Activated CD4-positive, alpha-beta T cell treated with anti-CD3 and anti-CD28 coated beads, Interleukin-2, amount 10 ng/mL, durations not matched to agents 24 days and 14 days (primary cell): ENCODE measurements at places on chromosomes 7 and 10. TPM values are rescaled to one million over a fixed set of nuclear protein-coding genes. Genes with fewer than 3 reads are reported as not detected.

Gene KCNIP2
- total RNA-seq, result 2.3 and 3.5 TPM in 2 replicates

Gene CCM2
- total RNA-seq, result 59.2 and 63.1 TPM in 2 replicates

Gene C1QL3
- total RNA-seq, result 0.21 TPM in 1 of 2 replicates, not detected in the other

Gene OSBPL3
- 93.7 and 93.8 TPM in 2 replicates for total RNA-seq

Gene TAS2R41
- not detected in 2 replicates for total RNA-seq

Gene ARMC3
- total RNA-seq, result not detected in 2 replicates

Gene ATP6V1F
- total RNA-seq, result 127 and 132 TPM in 2 replicates

Gene PRLHR
- total RNA-seq, result not detected in 2 replicates

GRCh38 chr7:47544416-47544815 lies 37.5 kb downstream of the TNS3 start:
- no peak for DNase-seq

GRCh38 chr10:72276013-72276387 lies 2.3 kb downstream of the DDIT4 start:
- DNase-seq, result peak; percentile 72

- no peak for DNase-seq
Measured at GRCh38 chr7:13604178-13604577, 385.3 kb downstream of the ETV1 start.

DNA sequence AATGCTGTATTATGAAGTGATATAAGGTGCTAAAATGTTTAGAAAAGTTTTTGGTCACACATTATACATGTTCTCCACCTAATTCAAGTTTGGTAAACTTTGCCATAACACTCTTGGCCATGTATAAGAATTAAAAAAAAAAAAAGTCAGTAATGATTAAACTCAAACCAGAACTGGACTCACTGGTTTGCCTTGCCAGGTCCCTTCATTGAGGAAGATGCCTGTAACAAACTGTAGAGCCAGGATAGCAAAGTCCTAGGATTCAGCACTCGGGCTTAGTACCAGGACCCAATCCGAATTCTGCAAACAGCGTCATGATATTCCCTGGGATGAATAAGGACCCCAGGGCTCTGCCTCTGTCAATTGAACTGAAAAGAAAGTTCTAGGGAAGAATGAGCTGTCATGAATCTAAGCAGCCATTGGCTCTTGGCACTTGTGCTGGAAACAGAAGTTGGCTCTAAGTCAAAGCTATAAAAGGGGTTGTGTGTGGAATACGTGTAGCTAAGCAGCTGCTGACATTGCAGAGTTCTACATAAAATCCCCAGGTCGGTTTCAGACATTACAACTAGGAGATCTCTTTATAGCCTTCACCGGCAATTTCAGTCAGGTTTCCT lies 216.9 kb downstream of the C7orf25 start:
- DNase-seq, result no peak

GRCh38 chr10:19826712-19827111 lies 10.5 kb downstream of the PLXDC2 start:
- DNase-seq, result no peak

- no peak for DNase-seq
Measured at GRCh38 chr10:17793823-17794644, 15.1 kb upstream of the MRC1 start.
